Foreskin fibroblast (primary cell): ENCODE measurements at places on chromosomes 6 and 20.
A peak's percentile ranks its signal among the peaks of the same experiment; 100 is the strongest.

- no peak for DNase-seq
Observed at GRCh38 chr20:44159711-44160110, 27.3 kb downstream of the JPH2 start.

DNA sequence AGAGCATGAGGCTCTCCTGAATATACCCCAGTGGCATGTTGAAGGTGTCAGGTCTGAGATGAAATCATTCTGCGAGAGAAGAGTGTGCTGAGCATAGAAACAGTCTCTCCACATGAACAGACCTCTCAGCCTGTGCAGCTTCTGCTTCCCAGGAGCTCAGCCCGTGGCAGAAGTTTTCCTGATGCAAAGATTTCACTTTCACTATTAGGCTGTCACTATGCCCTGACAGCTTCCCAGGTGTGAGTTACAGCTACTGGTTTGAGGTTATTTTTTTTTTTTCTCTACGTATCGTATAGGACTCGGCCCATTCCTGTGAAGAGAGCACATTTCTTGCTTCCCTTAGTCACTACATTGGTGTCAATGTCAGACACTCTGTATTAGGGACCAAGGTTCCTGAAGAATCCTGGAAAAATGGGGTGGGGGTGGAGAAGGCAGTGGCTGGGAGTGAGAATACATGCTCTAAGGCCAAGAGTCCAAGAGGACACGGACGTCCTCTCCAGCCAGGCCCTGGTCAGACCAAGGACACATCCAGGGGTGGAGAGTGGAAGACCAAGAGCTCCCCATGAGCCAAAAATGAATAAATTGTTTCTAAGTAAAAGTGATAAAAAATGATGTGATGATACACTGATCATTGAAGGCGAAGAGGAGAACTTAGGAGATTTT is 121.2 kb upstream of the AKAP12 start:
- DNase-seq, result no peak

DNA sequence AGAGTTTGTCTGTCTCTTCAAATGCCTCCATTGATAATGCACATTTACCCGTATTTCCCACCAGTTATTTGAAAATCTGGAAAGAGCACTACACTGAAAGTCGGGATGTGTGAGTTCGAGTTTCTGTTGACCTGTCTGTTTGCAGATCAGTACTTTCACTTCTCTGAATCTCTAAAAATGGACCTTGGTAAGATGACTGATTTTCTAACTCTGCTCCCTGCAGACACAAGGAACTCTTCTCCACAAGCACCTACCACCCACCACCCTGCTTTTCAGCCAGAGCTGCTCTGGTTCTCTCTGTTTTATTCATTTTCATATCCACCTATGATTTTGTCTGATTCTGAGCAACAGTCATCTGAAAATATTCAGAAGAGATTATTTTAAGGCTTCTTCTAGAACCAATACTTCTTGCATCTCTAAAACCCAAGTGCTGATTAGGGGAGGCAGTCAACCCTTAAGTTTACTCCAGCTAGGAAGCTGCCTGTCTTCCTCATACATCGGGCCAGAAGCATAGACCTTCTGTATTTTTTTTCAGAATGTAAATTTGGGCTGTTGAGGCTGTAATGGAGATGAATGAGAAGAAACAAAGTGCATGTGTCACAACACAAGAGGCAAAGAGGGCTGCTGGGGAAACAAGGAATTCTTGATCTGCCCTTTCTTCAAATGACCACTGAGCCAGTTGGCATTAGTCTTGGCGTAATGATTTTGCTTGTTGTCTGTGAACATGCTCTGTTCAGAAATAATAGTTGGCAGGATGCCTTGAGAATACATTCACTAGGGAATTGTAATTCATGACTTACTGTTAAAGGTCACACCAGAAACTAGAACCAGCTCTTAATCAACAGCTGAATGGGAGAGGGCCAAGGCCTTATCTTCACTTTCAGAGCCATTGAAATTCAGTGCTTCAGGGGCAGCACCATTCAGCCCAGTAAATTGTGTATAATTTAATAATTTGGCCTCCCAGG is 85.4 kb upstream of the MYLIP start:
- no peak for DNase-seq

GRCh38 chr6:100704961-100705360 is 176.2 kb downstream of the ASCC3 start:
- DNase-seq, result no peak

GRCh38 chr6:90947184-90948064 is 360.6 kb upstream of the MAP3K7 start:
- no peak for DNase-seq

GRCh38 chr6:112636650-112637262 is 289.6 kb downstream of the RFPL4B start:
- DNase-seq, result peak; percentile 67

- no peak for DNase-seq
Observed at GRCh38 chr6:53624502-53624901, 41.1 kb downstream of the KLHL31 start.

DNA sequence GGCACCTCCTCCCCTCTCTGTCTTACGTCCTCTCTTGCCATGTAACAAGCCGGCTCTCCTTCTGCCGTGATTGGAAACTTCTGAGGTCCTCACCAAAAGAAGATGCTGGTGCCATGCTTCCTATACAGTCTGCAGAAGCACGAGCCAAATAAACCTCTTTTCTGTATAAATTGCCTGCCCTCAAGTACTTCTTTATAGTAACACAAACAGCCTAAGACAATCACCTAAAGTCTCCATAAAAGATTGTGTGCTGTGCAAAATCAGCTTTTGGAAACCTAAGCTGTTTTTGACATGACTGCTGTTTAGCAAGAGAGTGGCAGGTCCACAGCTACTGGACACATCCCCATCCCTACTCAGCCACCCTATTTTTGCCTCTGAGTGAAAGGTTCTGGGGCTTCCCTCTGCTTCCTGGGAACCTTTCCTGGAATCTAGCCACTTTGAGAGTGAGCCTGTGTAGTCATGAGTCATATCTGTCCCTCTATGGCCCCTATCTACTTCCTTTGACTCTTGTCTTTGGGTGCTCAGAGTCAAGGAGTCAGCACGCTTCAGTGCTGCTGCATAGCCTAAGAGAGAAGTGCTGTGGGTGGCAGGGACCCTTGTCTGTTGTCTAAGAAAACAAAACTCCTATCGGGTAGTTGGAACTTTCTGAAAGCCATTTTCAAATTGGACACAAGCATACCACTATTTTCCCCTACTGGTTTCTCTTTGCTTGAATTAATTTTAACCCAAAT is 110.0 kb downstream of the PPP1R14C start:
- no peak for DNase-seq

DNA sequence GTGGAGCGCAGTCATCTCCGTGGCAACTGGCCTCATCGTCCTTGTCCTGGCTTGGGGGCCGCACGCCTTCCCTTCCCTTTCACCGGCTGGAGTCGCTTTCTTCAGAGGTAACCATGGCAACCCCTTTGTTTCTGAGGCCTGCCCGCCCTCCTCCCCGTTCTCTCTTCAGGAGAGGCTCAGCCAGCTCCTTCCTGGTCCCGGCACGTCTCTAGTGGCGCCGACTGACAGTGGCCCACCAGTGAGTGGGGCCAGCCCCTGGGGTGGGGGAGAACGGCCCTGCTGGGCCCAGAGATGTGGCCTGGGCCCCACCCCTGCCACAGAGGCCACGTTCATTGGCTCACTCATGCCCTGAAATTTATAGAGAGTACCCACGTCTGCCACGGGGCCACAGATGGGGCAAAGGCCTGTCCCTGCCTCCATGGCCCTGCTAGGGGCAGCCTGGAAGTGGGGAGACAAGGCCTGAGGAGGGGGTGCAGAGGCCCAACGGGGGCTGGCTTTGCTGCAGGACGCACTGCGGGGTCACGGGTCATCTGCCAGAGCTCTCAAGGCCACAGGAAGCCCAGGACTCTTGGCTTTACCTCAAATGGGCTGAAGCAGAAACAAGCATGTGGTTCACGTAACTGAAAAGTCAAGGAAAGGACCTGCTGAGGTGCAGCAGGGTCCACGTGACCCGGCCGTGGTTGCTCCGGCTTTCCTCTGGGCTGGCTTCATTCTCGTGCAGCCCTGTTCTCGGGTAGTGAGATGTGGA is 1.4 kb upstream of the OSBPL2 start:
- no peak for DNase-seq
